ENCODE measurements at places on chromosomes 5 and 9.

DNA sequence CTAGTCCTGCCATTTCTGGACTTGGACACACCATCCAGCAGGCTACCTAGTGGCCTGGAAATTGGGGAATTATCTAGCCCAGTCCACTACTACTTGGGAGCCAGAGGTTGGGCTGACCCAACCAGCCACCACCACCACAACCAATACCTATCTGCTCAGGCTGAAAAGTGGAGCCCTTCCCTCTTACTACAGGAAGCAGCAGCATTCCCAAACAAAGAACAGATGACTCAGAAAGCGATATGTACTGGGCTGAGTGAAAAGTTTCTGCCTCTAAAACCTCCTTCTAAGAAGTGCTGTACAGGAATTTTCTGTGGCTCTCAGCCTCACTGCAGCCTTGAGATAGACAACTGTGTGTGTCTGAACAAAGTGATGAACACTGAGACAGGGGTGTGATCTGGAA is 279.4 kb downstream of the CDH10 start:
- no peak for DNase-seq

- DNase-seq, result no peak
Measured at GRCh38 chr5:34842554-34842953, 3.6 kb downstream of the TTC23L start.

GRCh38 chr5:83857341-83857740 is 136.7 kb upstream of the HAPLN1 start:
- no peak for DNase-seq

DNA sequence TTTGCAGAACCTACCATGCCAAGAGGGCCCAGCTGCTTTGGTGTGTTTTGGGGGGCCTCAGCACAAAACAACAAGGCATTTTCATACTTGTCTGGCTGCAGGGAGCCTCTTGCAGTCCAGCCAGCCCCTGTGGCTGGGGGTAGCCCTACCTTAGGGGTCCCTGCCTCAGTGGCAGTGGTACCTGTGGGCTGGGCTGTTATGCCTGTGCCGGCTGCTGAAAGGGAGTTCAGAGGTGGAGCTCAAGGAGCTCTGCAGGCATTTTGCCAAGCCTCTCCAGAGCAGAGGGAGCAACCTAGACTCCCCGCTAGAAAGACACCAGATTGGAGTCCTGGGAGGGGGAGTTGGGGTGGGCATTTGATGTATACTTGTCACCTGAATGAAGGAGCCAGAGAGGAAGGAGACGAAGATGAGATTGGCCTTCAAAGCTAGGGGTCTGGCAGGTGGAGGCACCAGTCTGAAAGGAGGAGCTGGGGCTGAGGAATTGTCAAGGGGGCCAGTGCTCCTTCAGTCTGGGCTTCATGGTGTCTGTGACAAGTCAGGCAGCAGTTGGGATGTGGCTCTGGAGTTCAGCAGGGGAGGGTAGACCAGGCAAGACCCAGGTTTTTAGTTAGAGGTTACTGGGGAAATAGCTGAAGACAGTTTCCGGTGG is 1.5 kb downstream of the SHROOM1 start:
- DNase-seq, result no peak

- DNase-seq, result no peak
Measured at GRCh38 chr5:126855266-126855665, 78.3 kb downstream of the LMNB1 start.

GRCh38 chr9:102642651-102643050 is 352.5 kb upstream of the CYLC2 start:
- DNase-seq, result no peak

- DNase-seq, result no peak
Measured at GRCh38 chr9:78122631-78123030, 91.0 kb upstream of the GNAQ start.

- DNase-seq, result no peak
Measured at GRCh38 chr5:176608937-176609723, 826 bp downstream of the GPRIN1 start.

GRCh38 chr9:79570448-79571308 is 1.1 kb upstream of the TLE4 start:
- DNase-seq, result peak; percentile 20

DNA sequence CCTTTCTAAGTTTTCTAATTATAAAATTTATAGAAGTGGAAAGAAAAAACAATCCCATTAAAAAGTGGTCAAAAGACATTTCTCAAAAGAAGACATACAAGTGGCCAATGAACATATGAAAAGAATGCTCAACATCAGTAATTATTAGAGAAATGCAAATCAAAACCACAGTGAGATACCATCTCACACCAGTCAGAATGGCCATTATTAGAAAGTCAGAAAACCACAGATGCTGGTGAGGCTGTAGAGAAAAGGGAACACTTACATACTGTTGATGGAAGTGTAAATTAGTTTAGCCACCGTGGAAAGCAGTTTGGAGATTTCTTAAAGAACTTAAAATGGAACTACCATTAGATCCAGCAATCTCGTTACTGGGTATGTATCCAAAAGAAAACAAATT is 23.7 kb upstream of the PLPP1 start:
- DNase-seq, result no peak

- peak; percentile 73 for DNase-seq
Measured at GRCh38 chr5:139636207-139636792, 11.8 kb upstream of the CXXC5 start.

- no peak for DNase-seq
Measured at GRCh38 chr9:25025156-25025555, 479.5 kb upstream of the IZUMO3 start.

- DNase-seq, result no peak
Measured at GRCh38 chr9:137429974-137430722, 7.0 kb downstream of the NOXA1 start.

- DNase-seq, result no peak
Measured at GRCh38 chr9:132823370-132824145, 54.5 kb downstream of the AK8 start.

DNA sequence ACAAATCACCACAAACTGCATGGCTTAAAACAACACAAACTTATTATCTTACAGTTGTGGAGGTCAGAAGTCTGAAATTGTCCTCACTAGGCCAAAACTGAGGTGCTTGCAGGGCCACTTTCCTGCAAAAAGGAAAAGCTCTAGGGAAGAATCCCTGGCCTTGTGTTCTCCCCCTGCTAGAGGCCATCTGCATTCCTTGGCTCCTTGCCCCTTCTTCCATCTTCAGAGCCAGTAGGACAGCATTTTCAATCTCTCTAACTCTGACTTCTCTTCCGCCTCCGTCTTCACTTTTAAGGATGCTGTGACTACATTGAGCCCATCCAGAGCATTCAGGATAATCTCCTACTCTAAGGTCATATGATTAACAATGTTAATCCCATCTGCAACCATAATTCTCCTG is 236.6 kb downstream of the CDK5RAP2 start:
- DNase-seq, result no peak

DNA sequence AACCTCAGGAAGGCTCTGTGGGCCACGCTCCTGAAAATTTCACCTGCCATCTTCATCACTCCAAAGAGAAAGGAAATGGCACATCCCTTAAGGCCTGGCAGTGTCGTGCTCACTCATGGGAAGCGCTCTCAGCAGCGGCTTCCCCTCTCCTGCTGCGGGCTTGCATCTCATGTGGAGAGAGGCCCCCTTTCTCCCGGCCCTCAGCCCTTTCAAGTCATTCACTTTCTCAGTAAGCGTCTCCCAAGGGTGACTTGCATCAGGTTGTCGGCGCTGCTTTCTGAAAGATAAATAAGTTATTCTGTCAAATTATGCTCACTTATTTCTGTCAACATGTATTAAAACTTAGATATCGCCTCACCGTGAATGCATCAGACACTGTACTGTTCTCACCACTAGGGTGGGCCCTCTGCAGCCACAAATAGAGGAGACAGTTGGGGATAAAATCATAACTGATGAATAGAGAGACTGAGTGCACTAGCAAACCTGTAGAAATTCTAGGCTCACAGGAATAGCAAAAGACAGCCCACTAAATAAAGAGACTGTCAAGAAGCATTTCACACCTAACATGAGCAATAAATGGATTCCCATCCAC is 174.6 kb downstream of the RFK start:
- no peak for DNase-seq

GRCh38 chr5:62263401-62263800 is 42.6 kb upstream of the KIF2A start:
- no peak for DNase-seq

GRCh38 chr5:155293605-155294178 is 280.1 kb downstream of the KIF4B start:
- DNase-seq, result no peak

DNA sequence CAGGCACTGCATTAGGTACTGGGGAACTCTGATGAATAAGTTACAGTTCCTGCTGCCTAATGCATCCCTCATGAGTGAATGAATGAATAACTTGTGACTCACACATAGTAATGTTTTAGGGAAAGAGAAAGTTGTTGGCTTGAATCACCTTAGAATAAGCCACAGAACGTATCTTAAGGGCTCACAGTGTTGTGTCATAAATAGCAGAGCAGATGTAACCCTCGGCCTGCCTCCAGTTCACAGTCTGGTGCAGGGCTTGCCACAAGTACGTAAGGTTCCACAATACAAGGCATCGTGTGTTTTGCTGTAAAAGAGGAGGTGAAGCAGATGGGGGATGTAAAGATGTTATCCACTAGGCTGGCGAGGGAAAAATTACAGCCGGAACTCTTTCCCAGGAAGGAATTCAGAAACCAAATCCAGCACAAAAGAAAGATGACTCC is 218.7 kb downstream of the TRPM3 start:
- DNase-seq, result no peak

DNA sequence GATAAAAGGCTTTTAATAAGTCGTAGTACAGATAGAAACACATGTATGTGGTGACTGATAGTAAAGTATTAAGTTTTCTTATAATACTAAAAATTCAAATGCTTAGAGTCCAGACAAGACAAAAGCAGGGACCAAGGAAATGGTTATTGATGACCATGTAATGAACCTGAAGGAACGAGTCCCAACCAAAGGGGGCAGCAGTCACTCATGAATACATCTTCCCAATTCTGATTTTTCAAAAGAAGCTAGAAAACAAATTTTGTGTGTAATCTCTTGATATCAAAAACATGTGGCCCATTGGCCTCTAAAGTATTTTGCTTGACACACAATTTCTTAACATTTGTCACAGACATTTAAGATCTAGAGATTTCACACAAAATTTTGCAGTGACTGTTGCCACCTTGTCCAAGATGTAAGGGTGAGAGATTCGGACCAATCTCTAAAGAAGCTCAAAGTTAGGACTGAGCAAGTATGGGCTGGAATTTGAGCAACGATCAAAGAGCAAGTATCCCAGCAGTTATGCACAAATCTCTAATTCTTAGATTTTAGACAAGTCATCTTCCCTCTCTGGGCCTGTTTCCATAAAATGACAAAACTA is 66.8 kb downstream of the ARL15 start:
- peak; percentile 7 for DNase-seq

- DNase-seq, result no peak
Measured at GRCh38 chr9:136745389-136746154, 2.8 kb downstream of the LCN6 start.

DNA sequence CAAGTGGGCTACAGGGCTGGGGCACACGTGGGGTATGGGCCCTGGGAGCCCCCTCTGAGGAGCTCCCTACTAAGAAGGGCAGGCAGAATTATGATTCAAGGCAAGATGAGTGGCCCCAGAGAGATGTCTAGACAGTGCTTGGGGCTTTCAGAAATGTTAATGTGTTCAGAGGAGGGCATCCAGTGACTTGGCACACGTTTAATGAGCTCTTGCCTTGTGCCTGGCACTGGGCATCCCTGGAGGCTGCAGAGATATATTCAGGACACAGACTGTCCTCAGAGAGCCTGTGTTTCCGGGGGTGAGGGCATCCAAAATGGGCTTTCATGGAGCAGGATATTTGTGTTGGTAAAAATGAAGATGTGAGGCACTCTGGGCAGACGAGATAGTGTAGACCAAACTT is 25.4 kb upstream of the DAB2IP start:
- DNase-seq, result no peak

GRCh38 chr5:112866739-112867138 is 5.7 kb downstream of the SRP19 start:
- no peak for DNase-seq

Measured in activated gamma-delta T cell treated with Interleukin-2 at 50 U/mL for 16 hours (primary cell).